Fibroblast of the aortic adventitia (primary cell): ENCODE measurements at places on chromosomes 12 and 14. TPM values are rescaled to one million over a fixed set of nuclear protein-coding genes. Genes with fewer than 3 reads are reported as not detected.

GRCh38 chr12:32595251-32595650 is 83.8 kb upstream of the DNM1L start:
- peak; percentile 41 for DNase-seq

DNA sequence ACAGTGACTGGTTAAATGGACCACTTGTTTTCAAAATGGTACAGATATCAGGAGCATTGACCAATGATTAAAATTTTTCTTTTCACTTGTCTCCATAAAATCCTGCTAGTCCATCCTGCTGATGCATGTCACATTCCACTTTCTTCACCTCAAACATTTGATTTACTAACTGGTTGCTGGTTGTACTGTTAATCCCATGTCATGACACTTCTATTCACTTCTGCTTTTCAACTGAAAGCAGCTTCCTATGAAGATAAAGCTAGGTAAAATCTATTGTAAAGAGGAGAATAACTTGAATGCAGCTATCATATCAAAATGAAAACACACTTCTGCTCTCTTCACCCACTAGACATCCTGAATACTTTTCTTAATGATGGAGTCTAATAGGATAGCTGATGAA is 149.6 kb upstream of the OTX2 start:
- no peak for DNase-seq

- no peak for DNase-seq
Observed at GRCh38 chr14:64147126-64147790, 146.9 kb downstream of the ESR2 start.

DNA sequence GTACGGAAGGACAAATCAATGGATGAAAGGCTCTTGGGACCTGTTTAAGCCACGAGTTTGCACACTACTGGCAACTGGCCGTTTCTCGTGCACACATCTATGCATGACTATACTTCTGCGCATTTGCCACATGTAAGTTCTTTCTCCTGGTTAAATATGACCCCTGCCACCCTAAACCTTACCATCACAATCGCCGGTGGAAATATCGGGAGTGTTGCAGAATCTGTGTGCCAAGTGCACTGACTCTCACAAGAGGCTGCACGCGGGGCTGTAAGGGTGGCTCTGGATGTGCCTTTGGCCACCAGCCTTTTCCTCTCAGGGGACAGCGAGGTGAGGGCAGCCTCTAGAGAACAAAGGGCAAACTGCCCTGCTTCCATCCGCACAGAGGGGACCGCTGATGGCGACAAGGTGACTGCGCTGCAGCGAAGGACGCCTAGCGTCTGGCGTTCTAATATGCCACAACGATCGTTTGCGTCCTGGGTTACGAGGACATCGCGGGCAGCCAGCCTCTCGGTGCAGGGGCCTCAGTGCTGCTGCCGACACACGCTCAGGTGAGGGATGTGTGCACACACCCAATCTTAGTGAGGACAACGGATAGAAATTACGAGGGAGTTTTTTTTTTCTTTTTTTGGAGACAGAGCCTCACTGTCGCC is 232.2 kb downstream of the PCNX1 start:
- DNase-seq = no peak

DNA sequence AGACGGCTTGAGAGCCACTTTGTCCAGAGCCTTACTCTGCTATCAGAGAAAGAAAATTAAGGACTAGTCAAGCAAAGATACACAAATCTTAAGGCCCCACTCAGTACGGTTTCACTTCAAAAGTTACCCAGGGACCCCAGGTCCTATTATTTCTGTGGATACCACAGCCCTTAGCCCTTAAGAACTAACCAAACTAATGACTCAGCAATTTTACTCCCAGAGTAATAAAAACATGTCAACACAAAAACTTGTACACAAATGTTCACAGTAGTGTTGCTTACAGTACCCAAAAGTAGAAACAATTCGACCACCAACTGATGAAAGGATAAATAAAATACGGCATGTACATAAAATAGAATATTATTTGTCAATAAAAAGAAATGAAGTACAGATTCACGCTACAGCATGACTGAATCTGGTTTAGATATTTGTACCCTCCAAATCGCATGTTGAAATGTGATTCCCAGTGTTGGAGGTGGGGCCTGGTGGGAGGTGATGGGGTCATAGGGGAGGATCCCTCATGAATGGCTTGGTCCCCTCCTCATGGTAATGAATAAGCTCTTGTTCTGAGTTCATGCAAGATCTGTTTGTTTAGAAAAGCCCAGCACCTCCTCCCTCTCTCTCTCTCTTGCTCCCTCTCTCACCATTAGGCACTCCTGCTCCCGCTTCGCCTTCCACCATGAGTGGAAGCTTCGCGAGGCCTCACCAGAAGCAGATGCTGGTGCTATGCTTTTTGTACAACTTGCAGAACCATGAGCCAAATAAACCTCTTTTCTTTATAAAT is 30.5 kb downstream of the AREL1 start:
- no peak for DNase-seq

DNA sequence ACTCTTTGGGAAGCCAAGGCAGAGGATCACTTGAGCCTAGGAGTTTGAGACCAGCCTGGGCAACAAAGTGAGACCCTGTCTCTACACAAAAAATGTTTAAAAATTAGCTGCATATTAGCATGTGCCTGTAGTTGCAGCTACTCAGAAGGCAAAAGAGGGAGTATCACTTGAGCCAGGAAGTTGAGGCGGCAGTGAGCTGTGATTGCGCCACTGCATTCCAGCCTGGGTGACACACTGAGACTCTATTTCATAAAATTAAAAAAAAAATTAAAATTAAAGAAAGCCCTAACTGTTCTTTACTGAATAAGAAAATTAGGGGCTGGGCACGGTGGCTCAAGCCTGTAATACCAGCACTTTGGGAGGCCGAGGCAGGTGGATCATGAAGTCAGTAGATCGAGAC is 27.0 kb downstream of the SENP1 start:
- peak; percentile 47 for DNase-seq

DNA sequence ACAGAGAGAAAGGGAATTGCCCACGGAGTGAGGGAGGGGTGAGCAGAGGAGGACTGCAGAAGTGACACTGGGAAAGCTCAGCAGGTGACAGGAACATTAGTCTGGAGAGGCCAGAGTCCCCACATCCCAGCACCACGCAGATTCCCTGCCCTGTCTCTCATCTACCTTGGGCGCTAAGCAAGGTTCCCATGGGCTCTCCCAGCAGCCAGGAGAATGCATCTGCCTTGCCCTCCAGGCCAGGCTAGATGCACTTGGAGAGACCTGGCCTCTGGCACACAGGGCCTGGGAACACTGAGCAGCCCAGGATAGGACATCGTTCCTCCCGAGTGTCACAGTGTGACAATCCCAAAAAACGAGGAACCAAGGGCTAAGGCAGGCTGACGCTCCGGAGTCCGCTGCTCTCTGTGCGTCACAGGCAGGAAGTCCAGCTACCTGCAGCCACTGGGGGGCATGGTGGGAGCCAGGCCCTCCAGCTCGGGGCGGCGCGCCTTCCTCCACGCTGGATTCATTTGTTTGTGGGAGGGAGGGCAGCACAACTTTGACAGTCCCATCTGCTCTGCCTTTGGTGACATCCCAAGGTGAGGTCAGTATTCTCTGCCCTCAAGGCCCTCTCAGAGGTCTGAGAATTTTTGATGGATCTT is 5.4 kb upstream of the NGB start:
- DNase-seq = no peak

DNA sequence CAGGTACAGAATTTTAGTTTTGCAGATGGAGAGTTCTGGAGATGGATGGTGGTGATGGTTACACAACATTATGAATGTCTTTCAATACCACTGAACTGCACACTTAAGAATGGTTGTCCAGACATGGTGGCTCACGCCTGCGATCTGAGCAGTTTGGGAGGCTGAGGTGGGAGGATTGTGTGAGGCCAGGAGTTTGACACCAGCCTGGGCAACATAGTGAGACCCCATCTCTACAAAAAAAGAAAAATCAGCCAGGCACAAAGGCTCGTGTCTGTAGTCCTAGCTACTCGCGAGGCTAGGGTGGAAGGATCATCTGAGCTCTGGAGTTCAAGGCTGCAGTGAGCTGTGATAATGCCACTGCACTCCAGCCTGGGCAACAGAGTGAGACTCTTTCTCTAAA is 8.1 kb upstream of the USP30 start:
- DNase-seq = no peak

DNA sequence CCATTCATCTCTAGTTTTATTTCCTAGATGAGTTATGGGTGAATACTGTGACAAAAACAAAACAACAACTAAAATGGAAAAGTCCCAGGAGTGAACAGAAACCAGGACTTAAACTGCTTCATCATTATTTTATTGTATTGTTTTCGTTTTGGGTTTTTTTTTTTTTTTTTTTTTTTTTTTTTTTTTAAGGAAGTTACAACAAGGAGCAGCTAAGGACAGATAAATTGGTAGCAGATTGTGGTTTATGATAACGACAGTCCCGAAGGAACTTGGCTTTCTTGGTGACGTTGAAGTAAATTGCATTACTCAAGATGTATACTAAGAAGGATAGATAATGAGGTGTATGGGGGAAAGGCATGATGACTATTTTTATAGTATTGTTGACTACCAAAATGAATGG is 866.3 kb downstream of the NRXN3 start:
- DNase-seq = no peak

DNA sequence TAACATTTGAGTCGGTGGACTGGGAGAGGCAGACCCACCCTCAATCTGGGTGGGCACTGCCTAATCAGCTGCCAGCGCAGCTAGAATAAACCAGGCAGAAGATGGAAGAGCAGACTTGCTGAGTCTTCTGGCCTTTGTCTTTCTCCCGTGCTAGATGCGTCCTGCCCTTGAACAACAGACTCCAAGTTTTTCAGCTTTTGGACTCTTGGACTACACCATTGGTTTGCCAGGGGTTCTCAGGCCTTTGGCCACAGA is 27.2 kb upstream of the DNM1L start:
- no peak for DNase-seq

DNA sequence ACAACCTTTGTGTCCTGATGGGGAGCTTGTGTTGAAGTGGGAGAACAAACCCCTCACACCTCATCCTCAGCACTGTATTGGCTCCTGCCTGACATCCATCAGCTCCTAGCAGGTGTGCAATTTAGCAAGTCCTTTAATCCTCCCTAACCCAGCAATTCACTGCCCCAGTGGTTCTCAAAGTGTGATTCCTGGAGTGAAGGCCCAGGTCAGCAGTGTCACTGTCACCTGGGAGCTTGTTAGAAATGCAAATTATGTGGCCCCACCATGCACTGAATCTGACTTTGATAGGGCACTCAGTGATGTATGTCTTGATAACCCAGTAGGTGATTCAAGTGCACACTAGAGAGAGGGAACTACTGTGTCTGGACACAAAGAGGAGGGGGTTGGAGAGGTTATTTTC is 133.6 kb downstream of the FGD4 start:
- no peak for DNase-seq

DNA sequence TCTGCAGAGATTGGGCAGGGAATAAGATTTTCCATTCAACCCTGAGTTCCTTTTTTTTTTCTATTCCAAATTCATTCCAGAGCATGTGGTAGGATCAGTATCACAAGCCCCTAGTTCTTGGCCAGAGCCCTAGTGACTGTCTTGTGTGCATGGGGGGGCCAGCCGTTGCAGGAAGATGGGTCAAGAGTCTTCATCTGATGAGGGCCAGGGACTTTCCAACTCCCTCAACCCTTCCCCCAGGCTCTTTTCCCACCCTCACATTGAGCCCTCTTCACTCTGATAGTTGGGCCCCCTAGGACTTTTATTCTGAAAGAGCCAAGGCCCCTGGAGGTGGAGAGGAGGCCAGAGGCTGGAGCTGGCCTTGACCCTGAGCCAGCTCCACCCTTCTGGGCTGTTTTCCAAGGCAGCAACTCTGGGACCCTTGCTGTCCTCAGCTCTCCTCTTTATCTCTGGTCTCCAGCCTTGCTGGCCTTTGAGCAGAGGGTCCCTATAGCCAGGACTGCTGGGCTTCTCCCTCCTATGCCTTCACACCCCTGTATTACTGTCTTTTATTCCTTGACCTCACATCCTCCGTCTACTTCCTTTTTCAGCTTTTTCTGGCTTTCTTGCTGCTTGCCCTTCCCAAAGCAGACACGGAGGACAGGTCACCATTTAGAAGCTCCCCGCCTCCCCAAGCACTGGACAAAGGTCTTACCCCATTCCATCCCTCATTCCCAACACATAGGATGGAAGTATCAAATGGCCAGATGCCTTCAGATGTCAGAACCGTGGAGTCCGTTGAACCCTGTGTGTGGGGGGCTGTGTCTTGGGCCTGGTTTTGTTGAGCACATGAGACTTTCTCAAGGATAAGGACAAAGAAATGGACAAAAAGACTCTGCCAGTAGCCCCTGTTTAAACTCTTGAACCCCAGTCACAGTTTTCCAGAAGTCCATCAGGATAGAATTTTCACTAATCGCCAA is 5.6 kb downstream of the RBP5 start:
- DNase-seq = no peak

GRCh38 chr12:58026897-58027891 is 85.8 kb downstream of the ATP23 start:
- peak; percentile 39 for DNase-seq

- no peak for DNase-seq
Observed at GRCh38 chr12:15477761-15478160, 155.5 kb downstream of the PTPRO start.

DNA sequence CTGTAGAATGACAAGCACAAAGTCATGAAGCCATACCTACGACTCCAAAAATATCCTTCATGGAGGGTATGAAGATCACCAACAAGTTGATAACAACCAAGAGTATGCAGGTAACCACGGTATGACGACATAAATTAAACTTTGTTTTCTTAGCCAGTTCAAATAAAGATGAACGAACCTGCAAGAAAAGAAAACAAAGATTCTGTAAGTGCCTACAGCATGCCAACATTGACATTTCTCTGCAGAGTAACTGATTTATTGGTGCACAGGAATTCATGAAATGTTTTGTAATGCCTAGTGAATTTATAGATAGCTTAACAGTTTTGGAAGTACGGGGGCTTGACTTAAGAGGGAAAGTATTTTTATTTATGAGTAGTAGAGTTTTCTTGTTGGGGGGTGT is 71.0 kb downstream of the SLC38A1 start:
- DNase-seq = no peak

GRCh38 chr12:91100906-91101305 is 10.4 kb downstream of the LUM start:
- no peak for DNase-seq

DNA sequence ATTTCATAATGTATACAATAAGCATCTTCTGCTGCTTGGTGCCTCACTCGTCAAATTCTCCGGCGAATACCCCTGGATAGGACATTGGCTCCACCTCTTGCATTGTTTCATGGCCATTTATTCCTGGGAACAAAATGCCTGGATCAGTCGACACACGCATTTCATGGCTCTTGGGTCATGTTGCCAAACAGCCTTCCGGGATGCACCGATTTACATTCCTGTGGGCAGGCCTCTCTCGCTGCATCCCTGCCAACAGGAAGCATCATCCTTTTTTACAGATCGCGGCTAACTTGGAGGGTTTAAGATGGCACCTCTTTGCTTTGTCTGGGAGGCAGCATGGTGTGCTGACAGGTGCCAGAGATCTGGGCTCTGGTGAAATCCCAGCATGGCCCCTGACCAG is 32.7 kb upstream of the RIMBP2 start:
- no peak for DNase-seq

Gene TUBA1A
- 320 and 961 TPM in 2 replicates for total RNA-seq

Gene NKX2-1
- total RNA-seq = not detected in 2 replicates

Gene HOXC4
- total RNA-seq = 0.36 and 1.4 TPM in 2 replicates

Gene BATF
- not detected in 2 replicates for total RNA-seq

Gene DBX2
- 0.08 and 0.72 TPM in 2 replicates for total RNA-seq

Gene MIPOL1
- 12.5 and 32.1 TPM in 2 replicates for total RNA-seq

Gene PRKAB1
- 6.4 and 19.9 TPM in 2 replicates for total RNA-seq

Gene PDZRN4
- total RNA-seq = not detected in 2 replicates

Gene HSPA2
- total RNA-seq = 0.98 and 2.5 TPM in 2 replicates

Gene HOXC9
- 0.65 TPM in 1 of 2 replicates, not detected in the other for total RNA-seq

Gene FAM90A1
- not detected in 2 replicates for total RNA-seq

Gene DENR
- total RNA-seq = 60.6 and 69.7 TPM in 2 replicates
